Chondrocyte (in vitro differentiated cells): ENCODE measurements at places on chromosomes 5 and 9. TPM values are rescaled to one million over a fixed set of nuclear protein-coding genes. Genes with fewer than 3 reads are reported as not detected.

MELK gene
- 9.5 to 12.6 TPM (median 10.4 TPM) in 3 replicates for total RNA-seq

GRCh38 chr9:17219261-17219660, 84.4 kb downstream of the CNTLN start:
- no peak for DNase-seq

C5 gene
- 3.0 to 5.1 TPM (median 3.0 TPM) in 3 replicates for total RNA-seq

GRCh38 chr9:13502484-13502883, 223.0 kb upstream of the MPDZ start:
- DNase-seq: no peak
